Stimulated activated CD4-positive, alpha-beta T cell treated with anti-CD3 and anti-CD28 coated beads, Interleukin-1b, Interleukin-23, amount 100 ng/mL, for 1 hour (primary cell): ENCODE measurements at places on chromosomes 11 and 22.

DNA sequence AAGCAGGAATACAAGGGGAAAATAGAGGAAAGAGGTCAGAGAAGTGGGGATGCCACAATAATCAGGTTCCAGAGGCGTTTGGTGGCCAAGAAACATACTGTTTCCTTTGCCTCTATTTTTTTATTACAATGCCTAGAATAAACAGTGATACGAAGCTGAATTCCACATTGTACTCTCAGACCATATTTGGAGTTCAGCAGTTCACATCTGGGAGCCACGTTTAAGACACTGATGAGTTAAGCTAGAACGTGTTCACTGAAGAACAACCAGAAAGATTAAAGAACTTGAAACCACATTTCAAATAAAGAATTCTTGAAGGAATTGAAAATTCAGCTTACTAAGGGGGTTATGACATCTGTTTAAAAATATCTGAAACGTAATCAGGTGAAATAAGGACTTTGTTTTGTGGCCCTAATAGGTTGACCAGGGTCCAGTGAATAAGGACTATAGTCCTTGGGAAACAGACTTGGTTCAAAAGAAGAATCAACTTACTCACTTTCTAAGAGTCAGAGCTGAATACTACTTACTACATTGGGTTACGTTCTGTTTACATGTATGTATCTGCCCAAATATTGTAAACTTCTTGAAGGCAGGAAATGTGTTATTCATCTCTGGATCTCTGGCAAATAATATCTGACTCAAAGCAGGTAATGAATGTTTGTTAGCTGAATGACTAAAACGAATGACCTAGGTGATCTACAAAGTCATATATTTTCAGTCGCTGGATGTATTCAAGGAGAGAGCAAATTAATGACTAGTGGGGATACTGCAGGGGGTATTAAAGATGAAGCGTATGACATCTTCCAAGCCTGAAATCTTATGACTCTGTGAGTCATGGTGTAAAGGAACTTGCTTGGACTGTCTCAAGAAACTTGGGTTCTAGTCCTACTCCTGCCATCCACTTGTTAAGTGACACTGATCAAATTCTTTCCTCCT is 247.0 kb upstream of the NARS2 start:
- DNase-seq, result no peak

GRCh38 chr11:12754582-12755234 is 80.5 kb downstream of the TEAD1 start:
- no peak for DNase-seq

DNA sequence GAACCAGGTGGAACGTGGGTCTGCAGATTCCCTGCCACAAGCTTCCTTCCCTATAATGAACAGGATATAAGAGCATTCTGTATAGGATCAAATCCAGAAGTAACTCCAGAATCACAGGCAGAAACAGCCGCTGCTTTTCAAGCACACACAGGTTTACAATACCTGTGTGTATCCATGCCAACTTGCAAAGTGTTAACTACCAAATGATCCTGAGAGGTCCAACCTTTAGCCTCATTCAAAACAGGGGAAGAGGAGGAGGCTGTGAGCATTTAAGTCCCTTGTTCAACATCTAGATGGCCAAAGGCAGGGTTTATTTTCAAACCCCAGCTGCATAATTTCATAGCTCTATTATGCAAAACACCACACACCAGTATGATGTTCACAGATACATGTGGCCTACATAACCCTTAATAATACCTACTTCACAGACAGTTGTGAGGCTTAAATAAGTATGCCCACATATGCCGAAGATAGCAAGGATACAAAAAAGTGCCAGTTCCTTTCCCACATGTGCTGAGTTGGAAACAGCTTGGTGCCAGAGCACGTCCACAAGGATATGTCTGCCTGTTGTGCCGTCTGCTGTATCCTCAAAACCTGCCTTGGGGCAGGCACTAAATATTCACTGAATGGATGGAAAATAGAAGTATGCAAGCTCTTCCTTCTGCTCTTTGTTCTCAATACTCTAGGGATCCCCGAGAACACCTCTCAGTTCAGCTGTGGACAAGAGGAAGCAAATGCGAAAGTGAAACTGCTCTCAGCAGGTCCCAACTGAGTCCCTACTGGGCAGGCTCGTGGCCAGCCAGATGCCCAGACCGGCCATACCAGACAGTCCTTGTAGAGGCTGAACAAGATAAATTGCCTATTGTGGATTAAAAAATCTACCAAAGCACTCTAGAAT is 66.8 kb downstream of the LARGE1 start:
- no peak for DNase-seq

GRCh38 chr22:19285831-19286230 is 5.7 kb downstream of the CLTCL1 start:
- no peak for DNase-seq

DNA sequence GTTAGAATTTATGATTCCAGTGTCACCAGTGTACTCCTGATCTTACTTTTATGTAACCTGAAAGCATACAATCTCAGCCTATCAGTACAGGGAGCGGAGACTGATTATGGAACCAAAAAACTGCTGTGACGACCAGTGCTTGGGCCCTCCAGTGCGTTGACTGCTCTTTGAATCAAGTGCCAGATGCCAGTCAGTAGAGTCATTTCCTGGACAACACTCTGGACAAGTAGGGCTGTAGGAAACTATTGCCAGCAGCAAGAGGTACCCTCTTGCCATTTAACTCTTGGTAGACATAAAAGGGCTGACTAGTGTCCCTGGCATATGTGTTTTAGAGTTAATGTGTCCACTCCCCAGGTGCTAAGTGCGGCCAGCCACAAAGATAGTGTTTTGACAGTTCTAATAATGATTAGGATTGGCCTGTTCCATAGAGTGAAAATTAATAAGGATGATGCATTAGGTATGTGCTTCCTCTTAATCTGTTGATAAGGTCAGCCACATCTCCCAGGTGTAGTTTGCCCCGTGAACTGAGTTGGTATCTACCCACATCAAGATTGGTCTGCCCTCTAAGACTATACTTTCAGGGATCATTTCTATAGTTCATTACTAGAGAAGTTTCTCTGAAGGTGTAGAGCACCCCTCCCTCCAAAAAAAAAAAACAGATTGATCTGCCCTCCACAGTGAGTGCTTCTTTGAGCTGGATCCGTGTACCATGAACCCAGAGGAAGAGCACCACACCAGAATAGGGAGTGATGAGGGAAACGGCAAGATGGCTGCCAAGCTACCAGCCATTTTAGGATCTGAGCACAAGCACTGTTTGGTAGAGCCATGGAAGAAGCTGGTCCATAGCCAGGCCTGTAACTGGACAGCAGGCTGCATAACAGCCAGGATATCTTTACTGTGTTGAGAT is 20.7 kb upstream of the AIFM3 start:
- DNase-seq, result no peak

DNA sequence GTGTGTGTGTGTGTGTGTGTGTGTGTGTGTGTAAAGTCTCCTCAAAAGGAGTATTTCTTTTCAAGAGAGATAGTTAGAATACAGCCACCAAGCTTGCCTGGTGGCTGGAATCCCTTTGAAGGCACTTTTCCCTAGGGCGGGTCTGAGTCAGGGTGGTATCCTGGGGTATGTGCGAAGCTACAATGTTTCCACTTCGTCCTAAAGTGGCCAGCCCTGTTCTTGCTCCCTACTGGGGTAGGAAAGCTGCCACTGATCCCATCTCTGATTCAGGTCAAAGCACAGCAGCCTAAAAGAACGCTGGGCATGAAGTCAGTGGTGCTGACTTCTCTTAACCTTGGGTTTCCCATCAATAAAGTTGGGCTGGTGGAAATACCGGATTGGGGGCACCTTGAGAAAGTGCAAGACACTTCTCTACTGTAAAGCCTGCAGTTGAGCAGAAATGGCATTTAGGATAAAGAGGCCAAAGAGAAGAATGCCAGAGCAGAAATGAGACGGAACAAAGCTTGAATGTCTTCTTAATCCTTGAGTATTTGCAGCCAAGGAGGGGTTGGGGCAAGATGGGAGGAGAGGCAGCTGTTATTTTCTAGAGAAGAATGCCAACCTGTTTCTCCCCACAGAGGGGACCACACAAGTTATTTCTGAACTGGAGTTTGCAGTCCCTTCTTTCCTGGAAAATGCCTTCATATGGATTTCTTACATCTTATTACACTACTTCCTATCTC is 35.3 kb downstream of the ZNRF3 start:
- DNase-seq, result no peak
